ENCODE measurements at places on chromosomes 6 and 20.

- DNase-seq = peak; percentile 36
Observed at GRCh38 chr6:81812401-81812800, 59.9 kb upstream of the TENT5A start.

- DNase-seq = no peak
Observed at GRCh38 chr6:102986086-102986485, 1592.6 kb downstream of the GRIK2 start.

- DNase-seq = no peak
Observed at GRCh38 chr6:13278991-13279390, 49.3 kb downstream of the TBC1D7 start.

GRCh38 chr6:33812669-33813068 is 8.9 kb upstream of the MLN start:
- peak; percentile 76 for DNase-seq

GRCh38 chr20:54148947-54149764 is 24.6 kb downstream of the CYP24A1 start:
- DNase-seq = no peak

DNA sequence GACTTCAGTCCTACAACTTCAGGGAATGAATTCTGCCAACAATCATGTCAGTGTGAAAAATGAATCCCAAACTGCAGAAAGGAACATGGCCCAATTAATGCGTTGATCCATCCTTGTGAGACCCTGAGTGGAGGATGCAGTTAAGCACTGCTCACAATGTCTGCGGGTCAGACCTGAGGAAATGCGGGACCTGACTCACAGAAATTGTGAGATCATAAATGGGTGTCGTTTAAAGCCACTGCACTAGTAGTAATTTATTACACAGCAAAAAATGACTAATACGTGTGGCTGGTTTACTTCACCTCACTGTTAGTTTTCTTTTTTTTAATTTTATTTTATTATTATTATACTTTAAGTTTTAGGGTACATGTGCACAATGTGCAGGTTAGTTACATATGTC is 505.0 kb downstream of the PRKN start:
- no peak for DNase-seq

DNA sequence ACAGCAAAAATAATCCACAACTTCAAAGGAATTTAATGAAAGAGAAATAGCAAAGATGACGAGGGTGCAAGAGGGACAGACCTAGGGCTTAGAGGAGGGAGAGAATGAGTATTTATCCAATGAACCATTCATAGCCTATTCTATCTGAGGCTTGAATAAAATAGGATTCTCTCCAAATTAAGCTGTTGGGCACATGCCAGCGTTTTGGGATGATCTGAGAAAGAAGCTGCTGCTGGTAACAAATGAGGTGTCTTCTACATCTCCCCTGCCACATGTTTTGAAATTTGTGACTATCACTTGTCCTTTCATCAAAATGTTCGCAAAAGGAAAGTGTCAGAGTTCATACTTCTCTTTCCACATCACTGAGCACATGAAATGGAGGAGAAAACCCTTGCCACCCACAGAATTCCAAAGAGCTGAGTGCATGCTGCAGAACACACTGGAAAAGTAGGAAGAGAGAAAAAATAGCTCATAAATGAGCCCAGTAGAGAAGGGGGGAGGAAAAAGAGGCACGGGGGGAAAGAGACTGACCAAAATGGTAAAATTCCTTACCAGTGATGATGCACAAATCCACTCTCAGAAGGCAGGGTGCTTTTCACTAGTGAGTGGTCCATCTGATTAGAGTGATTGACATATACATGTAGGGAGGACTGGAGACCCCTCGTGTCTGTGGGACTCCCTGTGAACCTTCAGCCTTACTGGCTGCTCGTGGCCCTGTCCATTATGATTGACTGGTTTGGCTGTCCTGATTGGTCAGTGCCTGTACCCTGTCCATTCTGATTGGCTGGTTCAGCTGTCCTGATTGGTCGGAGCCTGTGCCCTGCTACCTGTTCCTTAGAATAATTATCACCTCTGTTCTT is 180.5 kb downstream of the OGFRL1 start:
- DNase-seq = no peak

DNA sequence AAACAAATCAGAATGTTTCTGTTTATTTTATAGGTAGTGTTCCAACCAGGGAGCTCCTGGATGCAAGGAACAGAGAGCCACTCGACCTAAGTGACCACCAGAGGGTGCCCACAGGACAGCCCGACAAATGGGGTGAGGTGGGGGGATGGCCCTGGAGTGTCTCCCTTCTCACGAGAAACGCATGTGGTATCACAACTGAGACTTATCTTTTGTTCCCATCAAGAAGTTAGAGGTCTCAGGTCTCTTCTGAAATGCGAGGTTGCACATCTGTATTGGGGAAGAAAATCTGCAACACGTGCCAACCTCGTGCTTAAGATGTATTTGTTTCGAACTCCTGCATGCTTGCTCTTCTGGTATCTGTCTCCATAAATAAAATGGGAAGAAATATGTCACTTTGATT is 104.0 kb downstream of the ISM1 start:
- peak; percentile 47 for DNase-seq

DNA sequence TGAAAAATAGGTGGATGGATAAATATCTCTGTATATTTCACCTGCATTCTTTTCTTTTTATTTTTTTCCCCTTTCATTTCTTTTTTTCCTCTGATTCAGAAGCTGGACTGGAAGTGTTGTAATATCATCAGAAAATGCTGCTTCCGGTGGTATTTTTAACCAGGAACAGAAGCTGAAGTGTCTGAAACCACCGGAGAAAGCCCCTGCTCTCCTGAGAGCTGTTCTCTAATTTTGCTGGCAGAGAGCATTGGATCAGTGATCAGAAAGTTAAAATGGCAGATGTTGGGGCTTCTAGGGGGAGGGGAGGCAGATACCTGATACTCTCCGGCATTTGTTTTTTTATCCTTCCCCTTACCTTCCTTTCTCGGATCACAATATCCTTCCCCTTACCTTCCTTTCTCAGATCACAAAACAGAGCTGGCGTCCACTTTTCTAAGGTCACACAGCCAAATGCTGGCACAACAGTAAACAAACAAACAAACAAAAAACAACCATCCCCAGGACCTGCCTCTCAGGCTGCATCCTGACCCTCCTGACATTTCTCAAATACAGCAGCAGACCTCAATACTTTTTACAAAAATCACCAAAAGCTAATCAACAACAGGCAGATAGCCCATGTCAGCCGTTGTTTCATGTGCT is 143.2 kb upstream of the ZNF217 start:
- DNase-seq = peak; percentile 90

DNA sequence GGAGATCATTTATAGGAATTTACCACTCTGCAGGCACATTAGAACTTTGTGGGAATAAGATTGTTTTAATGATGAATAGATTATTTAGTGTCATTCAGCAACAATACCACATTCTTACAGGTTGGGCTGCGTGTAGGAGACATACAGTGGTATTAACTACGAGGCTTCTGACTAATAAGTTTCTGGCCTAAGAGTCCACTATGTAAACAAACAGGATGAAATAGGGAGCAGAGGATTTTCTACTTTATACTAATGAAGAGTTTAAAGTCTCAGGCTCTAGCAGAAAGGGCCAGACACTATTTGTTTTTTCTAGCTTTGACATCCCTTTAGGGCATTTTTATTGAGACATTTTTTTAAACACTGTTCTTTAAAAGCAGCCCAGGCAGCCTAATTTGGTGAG is 75.6 kb downstream of the SLC24A3 start:
- no peak for DNase-seq
